ENCODE measurements at places on chromosomes 3 and 15.

GRCh38 chr3:120062474-120062873, 31.8 kb downstream of the GSK3B start:
- DNase-seq, result no peak

GRCh38 chr3:38493031-38493430, 3.1 kb upstream of the EXOG start:
- no peak for DNase-seq

GRCh38 chr3:119965692-119966091, 128.6 kb downstream of the GSK3B start:
- DNase-seq, result no peak

GRCh38 chr15:40909662-40910630, 15.7 kb downstream of the VPS18 start:
- no peak for DNase-seq

- DNase-seq, result no peak
Measured at GRCh38 chr3:7489417-7489816, 628.5 kb downstream of the GRM7 start.

GRCh38 chr3:24616110-24616829, 121.6 kb upstream of the THRB start:
- no peak for DNase-seq

- DNase-seq, result no peak
Measured at GRCh38 chr3:4726549-4726948, 233.4 kb downstream of the ITPR1 start.

DNA sequence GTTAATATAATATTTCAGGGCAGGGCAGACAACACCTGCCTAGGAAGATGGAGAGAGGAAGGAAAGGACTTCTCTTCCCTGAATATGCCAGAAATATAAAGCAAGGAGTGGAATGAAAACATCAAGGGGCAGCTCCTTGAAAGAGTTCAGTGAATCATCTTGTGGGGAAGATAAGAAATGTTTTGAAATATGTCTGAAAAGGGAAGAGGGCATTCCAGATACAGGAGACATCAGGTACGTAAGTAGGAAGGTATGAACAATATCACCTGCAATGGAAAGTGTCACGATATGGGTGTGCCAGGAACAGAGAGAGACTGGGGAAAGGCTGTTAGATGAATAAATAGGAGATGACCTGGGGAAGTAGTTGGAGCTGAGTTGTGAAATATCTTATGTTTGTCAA, 75.8 kb upstream of the WDR72 start:
- no peak for DNase-seq

- DNase-seq, result no peak
Measured at GRCh38 chr3:98897701-98898100, 3.8 kb downstream of the DCBLD2 start.

DNA sequence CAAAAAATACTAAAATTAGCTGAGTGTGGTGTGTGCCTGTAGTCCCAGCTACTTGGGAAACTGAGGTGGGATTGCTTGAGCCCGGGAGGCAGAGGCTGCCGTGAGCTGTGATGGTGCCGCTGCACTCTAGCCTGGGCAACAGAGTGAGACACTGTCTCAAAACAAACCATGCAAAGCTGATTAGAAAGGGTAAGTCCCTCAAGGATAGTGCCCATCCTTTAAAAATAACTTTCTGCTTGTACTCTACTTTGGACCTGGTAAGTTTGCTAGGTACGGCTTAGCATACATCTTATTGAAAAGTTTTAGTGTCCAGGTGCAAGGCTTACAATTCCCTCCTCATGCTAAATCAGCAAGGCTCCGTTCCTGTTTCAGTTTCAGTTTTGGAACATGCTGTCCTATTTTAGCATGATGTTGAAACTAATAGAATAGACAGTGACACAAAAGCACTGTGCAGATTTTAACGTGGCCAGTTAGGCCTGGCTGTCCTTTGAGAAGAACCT, 21.4 kb downstream of the FEM1B start:
- no peak for DNase-seq

DNA sequence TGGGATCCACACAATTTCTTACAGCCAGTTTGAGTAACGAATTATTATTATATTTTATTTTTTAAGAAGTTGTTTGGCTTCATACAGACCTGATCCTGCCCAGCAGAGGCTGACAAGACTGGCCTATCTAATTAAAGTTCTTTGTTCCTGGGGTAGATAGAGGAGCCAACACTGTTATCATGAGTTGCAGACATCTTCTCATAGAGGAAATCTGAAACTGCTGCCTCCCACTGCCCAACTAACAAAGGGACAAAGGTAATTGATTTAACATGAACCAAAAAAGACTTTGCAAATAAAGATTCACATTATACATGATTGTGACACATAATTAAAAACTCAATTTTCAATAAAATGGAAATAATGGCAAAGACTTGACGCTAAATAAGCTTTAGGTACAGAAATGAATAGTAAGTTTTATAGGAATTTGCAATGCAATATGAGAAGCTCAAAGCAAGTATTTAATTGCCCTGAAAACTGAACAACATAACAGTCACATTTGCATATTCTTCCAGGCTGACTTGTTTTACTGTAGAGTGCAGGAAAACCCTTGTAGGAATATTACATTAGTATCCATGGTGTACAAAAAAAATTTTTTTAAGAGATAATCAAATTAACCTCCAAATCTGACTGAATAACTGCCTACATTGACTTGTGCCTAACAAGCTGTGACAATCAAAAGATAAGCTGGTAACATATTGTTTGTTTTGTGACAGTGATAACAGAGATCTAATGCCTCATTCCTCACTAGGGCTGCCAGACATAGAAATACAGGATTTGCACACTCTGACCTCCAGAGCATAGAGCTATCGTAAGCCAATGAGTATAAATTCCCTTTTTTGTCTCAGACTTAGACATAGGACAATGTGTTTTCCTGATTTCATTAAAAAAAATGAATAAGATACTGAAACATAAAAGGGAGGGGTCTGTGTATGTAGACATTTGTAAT, 273.2 kb downstream of the MFSD1 start:
- no peak for DNase-seq

DNA sequence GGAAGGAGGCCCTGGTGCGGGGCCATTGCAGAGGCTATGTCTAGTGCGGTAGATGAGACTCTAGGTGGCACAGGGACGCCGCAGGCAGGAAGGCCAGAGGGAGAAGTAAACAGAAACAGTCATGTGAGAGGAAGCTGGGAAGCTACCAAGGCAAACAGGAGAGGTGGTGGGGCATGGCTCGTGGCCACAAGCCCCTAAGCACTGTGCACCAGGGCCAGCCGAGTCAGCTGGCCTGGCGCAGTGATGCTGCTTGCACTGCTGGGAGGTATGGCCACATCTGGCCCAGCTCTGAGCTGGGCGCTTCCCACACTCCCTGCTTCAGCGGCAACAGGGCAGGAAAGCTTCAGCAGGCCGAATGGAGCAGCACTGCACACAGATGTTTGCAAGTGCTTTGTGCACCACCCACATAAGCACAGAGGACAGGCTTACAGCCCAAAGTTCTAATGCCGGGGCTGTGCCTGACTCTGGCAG, 76.6 kb downstream of the SRGAP3 start:
- no peak for DNase-seq

- no peak for DNase-seq
Measured at GRCh38 chr15:27798807-27799206, 300.3 kb downstream of the OCA2 start.

- DNase-seq, result no peak
Measured at GRCh38 chr3:179860275-179861107, 176.2 kb downstream of the PEX5L start.

GRCh38 chr3:1068985-1069384, 23.8 kb upstream of the CNTN6 start:
- DNase-seq, result no peak

DNA sequence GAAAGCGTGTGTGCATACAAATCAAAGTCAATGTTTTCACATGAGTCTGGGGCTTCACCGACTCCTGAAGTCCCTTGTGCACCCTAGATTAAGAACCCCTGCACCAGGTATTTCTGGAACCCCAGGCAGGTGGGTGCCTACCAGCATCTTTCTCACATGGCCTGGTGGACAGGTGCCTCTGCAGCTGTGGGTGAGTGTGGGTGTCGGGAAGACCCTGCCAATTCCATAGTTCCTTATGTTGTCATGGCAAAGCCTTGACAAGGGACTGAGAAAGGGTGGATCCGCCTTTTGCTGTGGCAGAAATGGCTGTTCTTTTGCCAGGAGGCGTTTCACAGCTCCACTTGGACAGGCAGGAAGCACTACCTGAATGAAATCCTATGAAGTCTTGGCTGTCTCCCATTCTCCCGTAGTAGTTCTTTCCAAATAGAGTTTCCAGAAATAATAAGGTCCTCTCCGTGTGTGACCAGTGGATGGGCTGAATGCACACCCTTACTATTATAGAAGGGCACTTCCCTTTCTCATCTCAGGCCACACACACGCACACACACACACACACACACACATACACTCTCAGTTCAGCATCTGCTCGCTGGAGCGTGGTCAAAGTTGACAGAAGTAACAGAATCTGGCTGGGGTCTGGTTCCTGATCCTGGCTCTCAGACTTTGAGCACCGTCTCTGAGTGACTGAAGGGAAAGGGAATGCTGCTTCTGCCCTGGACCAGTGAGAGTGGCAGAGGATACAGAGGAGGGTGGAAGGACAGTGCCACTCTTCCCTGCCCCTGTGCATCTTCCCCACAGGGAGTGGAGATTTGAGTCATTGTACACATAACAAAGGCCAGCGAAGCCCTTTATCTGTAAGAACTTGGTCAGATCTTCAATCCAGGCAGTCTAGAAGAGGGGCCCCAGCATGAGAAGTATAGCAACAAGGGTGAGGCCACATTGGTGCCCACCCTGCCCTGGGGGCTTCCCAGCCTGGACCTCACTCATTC, 38.7 kb downstream of the PDIA5 start:
- DNase-seq, result no peak

All from neural crest cell (in vitro differentiated cells).